ENCODE measurements at places on chromosomes 5 and 9. TPM values are rescaled to one million over a fixed set of nuclear protein-coding genes. Genes with fewer than 3 reads are reported as not detected.
A peak's percentile ranks its signal among the peaks of the same experiment; 100 is the strongest.

Gene SLC6A3
- not detected for total RNA-seq

GRCh38 chr9:24144796-24145195 lies 318.8 kb upstream of the ELAVL2 start:
- H3K27ac ChIP-seq = no peak overlapping the region
- H3K4me1 ChIP-seq = no peaks in the 10 kb centered on the region
- H3K36me3 ChIP-seq = no peaks in the 10 kb centered on the region
- H3K4me3 ChIP-seq = no peak overlapping the region

DNA sequence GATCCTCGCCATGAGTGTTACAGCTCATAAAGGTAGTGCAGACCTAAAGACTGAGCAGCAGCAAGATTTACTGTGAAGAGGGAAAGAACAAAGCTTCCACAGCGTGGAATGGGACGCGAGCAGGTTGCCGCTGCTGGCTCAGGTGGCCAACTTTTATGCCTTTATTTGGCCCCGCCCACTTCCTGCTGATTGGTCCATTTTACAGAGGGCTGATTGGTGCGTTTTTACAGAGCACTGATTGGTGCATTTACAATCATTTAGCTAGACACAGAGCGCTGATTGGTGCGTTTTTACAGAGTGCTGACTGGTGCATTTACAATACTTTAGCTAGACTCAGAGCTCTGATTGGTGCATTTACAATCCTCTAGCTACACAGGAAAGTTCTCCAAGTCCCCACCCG lies 13.9 kb downstream of the PLK2 start:
- peaks cover 13% of the 10 kb centered on the region for H3K27me3 ChIP-seq
- no peak for DNase-seq
- no peaks in the 10 kb centered on the region for H3K4me1 ChIP-seq

- no peaks in the 10 kb centered on the region for H3K27me3 ChIP-seq
- H3K36me3 ChIP-seq = peaks cover 42% of the 10 kb centered on the region
- peaks cover 1% of the 10 kb centered on the region for H3K4me1 ChIP-seq
- no peak for DNase-seq
These were observed 47.2 kb downstream of the RAB24 start for GRCh38 chr5:177256296-177256695.

DNA sequence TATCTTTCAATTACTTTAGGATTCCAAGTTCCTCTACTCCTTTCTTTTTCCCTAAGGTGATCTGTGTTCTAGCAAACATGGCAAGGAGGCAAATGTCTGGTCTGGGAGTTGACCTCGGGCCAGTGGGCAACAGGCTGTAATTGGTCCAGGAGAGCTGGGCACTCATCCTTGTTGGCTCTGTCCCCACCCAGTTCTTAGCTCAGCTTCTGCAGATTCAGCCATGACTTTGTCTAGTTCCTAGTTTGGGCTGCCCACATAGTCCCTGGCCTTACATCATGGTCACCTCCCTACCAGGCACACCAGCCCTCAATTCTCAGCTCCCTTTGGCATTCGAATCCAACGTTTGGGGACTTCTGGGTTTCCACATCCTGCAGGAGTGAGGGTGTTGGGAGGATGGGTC lies 92.1 kb upstream of the DAP start:
- DNase-seq = no peak
- no peaks in the 10 kb centered on the region for H3K4me1 ChIP-seq
- H3K27me3 ChIP-seq = peaks cover 5% of the 10 kb centered on the region
- no peak overlapping the region for H3K4me3 ChIP-seq
- H3K27ac ChIP-seq = no peak overlapping the region

Gene DDX4
- total RNA-seq = not detected

Gene KCNT1
- total RNA-seq = not detected

DNA sequence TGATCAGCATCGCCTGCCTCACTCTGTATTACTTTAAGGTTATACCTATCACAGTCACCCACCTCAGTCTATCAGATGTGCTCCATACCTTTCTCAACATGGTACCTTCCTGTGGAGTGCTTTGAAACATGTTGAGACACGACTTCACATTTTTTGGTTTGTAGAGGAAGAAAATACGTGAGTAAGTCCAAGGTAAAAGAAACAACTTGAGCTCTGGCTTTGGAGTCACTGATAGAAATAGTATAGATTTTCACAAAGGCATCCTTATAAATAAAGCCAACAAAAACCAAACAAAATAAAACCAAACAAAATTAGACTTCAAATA lies 77.5 kb upstream of the HMHB1 start:
- H3K4me3 ChIP-seq = no peak overlapping the region
- no peaks in the 10 kb centered on the region for H3K36me3 ChIP-seq
- peaks cover 3% of the 10 kb centered on the region for H3K27me3 ChIP-seq
- no peak overlapping the region for H3K27ac ChIP-seq

DNA sequence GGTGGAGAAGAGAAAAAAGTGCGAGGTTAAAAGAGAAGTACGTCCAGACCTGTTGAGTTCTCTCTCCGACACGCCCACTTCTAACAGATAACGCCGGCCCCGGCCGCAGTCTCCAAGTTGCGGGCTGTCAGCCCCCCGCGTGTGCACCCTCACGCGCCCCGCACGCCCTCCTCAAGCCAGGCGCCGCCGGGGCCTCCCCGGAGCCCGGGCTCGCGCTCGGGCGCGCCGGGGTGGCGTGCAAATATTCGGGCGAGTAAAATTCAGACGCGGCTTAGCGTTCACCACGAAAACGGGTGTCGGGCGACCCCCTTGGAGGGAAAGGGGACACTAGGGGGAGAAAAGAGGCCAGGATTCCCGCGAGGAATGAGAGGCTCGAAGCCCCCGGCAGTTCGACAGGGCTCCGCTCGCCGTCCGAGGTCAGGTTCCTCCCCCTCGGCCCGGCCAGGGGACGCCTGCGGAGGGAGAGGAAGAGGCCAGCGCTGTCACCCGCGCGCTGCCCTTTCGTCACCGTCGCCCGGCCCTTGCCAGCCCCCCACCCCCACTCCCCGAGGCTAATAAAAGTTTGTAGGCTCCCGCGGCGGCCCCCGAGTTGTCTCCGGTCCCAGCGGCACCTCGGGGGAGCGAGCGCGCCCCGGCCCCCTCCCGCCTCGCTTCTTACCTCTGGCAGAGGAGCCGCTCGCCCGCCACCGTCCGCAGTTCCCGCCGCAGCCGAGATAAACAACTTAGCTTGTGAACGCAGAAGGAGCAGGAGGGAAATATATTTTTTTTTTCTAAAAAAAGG lies 743 bp downstream of the NR3C1 start:
- H3K36me3 ChIP-seq = peaks cover 27% of the 10 kb centered on the region
- H3K27me3 ChIP-seq = no peaks in the 10 kb centered on the region
- peak; percentile 66 for DNase-seq
- H3K27ac ChIP-seq = peak overlapping the region; percentile 76

- H3K27me3 ChIP-seq = no peaks in the 10 kb centered on the region
- peaks cover 42% of the 10 kb centered on the region for H3K4me1 ChIP-seq
- H3K4me3 ChIP-seq = no peak overlapping the region
- no peak for DNase-seq
- H3K27ac ChIP-seq = no peak overlapping the region
These were observed 59.1 kb downstream of the SECISBP2 start for GRCh38 chr9:89377411-89377810.

GRCh38 chr9:37936965-37937364 lies 33.0 kb upstream of the SLC25A51 start:
- H3K4me3 ChIP-seq = no peak overlapping the region
- H3K27me3 ChIP-seq = no peaks in the 10 kb centered on the region
- no peaks in the 10 kb centered on the region for H3K4me1 ChIP-seq
- H3K36me3 ChIP-seq = no peaks in the 10 kb centered on the region
- no peak overlapping the region for H3K27ac ChIP-seq

DNA sequence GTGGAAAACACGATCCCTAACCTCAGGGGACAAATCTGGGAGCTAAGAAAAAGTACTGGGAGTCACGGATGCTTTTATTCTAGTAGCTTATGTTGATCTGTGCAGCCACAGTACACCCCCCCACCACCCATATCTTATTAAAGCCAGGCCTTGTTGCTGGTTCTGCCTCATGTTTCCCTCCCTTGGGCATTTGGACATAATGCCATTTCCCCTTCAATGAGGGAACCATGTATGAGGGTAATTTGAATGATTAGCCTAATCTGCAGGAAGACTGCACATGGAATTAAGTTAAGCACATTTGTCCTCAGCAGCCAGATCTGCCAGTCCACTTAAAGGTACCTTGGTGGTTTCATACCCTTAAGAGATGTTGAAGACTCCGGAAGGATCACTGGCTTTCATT lies 102.0 kb downstream of the ARHGAP26 start:
- H3K4me1 ChIP-seq = no peaks in the 10 kb centered on the region
- H3K27me3 ChIP-seq = no peaks in the 10 kb centered on the region
- no peaks in the 10 kb centered on the region for H3K36me3 ChIP-seq
- H3K27ac ChIP-seq = no peak overlapping the region

DNA sequence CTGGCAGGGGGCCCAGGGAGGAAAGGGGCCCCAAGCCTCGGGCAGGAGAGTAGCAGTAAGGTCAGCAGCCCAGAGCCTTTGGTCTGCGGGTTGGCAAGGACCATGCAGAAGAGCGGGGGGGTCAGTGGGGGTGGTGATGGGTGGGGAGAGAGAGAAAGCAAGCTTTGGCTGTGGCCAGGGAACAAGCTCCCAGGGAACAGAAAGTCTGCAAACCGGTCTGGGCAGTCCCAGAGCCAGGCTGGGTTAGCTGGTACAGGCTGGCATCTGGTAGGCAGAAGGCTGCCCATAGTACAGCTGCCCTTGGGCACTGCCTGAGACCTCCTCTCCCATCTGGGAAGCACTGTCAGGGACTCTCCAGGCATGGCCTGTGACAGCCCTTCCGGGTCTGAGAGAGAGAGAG lies 10.5 kb upstream of the EPB41L4B start:
- no peak overlapping the region for H3K27ac ChIP-seq
- DNase-seq = no peak
- no peak overlapping the region for H3K4me3 ChIP-seq
- no peaks in the 10 kb centered on the region for H3K36me3 ChIP-seq
- no peaks in the 10 kb centered on the region for H3K4me1 ChIP-seq

DNA sequence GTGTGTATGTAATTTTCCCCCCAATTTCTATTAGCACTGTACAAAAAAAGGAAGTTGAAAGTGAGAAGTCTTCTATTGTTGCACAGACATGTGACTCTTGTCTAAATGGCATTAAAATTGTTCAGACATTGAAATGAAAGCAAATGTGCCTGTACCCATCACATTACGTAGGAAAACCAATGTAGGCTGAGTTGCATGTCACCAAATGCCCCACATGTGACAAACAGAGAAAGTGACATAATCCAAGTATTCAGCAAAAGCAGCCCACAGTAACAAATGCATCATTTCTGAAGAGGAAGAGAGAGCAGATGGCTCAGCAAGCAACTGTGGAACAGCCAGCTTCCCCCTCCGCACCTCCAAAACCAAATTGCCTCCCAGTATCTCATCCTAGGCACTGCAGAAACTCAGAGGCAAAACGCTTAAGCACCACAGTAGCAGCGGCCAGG lies 161.5 kb upstream of the NR4A3 start:
- H3K4me1 ChIP-seq = no peaks in the 10 kb centered on the region
- DNase-seq = no peak
- no peak overlapping the region for H3K27ac ChIP-seq
- H3K36me3 ChIP-seq = no peaks in the 10 kb centered on the region
- no peak overlapping the region for H3K4me3 ChIP-seq

GRCh38 chr9:35652829-35653209 lies 2.1 kb upstream of the SIT1 start:
- H3K27me3 ChIP-seq = peaks cover under 1% of the 10 kb centered on the region
- no peak overlapping the region for H3K4me3 ChIP-seq
- H3K27ac ChIP-seq = no peak overlapping the region
- no peak for DNase-seq
- H3K4me1 ChIP-seq = peaks cover 57% of the 10 kb centered on the region

Gene NMUR2
- not detected for total RNA-seq

GRCh38 chr9:88071331-88071730 lies 66.9 kb downstream of the SPATA31C2 start:
- no peak for DNase-seq
- H3K27ac ChIP-seq = no peak overlapping the region
- no peaks in the 10 kb centered on the region for H3K36me3 ChIP-seq
- peaks cover 9% of the 10 kb centered on the region for H3K4me1 ChIP-seq
- H3K27me3 ChIP-seq = peaks cover 58% of the 10 kb centered on the region
- H3K4me3 ChIP-seq = no peak overlapping the region

DNA sequence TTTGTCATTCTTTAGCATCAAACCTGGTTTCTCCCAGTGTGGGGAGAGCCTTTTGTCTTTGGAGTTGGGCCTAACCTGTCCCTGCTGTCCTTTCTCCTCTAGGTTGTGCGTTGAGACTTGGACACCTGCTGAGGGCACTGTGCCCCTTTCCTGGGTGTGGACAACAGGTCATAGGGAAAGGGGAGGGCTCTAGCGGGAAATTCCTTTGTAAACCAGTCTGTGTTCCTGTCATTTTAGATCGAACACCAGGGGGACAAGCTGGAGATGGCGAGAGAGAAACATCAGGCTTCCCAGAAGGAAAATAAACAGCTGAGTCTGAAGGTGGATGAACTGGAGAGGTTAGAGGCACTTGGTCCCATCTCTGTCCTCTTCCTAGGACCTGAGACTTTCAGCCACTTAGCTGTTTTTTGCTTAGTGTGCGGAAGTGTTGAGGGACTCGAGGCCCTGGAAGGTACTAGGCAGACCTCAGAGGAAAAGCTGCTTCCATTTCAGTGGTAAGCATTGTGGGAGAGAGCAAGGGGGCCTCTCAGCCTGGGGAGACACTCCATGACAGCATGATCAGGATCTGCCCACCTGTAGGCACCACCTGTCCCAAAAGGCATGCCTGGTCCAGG lies 8.6 kb upstream of the GLE1 start:
- no peaks in the 10 kb centered on the region for H3K4me1 ChIP-seq
- H3K27ac ChIP-seq = peak overlapping the region; percentile 4
- no peaks in the 10 kb centered on the region for H3K27me3 ChIP-seq
- H3K4me3 ChIP-seq = no peak overlapping the region

GRCh38 chr5:132079619-132080018 lies 6.0 kb downstream of the CSF2 start:
- H3K27ac ChIP-seq = no peak overlapping the region
- DNase-seq = no peak
- peaks cover 57% of the 10 kb centered on the region for H3K4me1 ChIP-seq
- no peaks in the 10 kb centered on the region for H3K27me3 ChIP-seq

- no peak overlapping the region for H3K4me3 ChIP-seq
- H3K4me1 ChIP-seq = no peaks in the 10 kb centered on the region
- peaks cover 9% of the 10 kb centered on the region for H3K36me3 ChIP-seq
- H3K27ac ChIP-seq = no peak overlapping the region
- DNase-seq = no peak
- no peaks in the 10 kb centered on the region for H3K27me3 ChIP-seq
These were observed 189.1 kb upstream of the ANKRD55 start for GRCh38 chr5:56422076-56422762.

GRCh38 chr5:68949711-68950110 lies 144.1 kb upstream of the SLC30A5 start:
- H3K4me1 ChIP-seq = no peaks in the 10 kb centered on the region
- DNase-seq = no peak
- peaks cover 4% of the 10 kb centered on the region for H3K27me3 ChIP-seq
- H3K36me3 ChIP-seq = no peaks in the 10 kb centered on the region
